ENCODE measurements at places on chromosomes 5 and 9.

GRCh38 chr9:114284316-114285060, 38.4 kb upstream of the ORM1 start:
- DNase-seq = no peak

DNA sequence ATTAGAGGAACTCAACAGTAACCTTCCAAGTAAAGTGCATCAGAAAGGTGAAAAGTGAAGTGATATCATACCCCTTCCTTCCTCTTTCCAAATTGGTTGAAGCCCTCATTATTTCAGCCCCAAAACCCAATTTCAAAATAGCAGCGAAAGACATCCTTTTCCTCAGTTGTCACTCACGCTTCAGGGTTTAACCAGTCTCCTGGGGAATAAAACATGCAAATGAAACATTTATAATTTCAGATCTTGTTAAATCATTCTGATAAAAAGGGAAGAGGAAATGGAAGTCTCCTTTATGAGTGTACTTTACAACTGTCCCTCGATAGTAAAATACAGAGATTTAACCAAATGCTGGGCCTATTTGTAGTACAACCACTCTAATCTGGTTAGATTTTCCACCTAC, 22.5 kb downstream of the TRPM6 start:
- DNase-seq = no peak

DNA sequence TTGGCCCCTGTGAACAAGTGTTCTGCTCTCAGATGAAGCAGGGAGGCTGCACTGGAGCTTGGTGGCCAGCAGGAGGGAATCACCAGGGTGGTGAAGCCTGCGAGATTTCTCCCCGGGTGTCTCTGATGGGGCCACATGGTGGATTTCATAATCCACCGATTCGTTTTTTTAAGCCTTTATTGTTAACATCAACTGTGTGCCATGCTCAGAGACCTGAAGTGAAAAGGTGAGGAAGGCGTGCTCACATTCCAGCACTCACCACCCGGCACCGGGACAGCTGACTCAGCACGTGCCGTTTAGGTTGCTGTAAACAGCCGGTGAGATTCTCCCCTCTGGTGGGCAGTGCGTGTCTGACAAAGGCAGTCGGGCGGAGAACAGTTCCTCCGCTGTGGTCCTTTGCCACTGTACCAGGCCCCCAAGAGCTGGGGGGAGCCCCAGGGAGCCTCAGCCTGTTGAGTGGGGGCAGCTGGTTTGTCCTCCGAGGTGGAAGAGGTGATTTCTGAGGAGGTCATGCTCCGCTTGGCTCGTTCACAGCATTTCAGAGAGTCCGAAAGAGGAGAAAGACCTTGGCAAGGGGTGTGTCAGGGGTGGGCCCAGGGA, 12.7 kb upstream of the AHRR start:
- DNase-seq = no peak

DNA sequence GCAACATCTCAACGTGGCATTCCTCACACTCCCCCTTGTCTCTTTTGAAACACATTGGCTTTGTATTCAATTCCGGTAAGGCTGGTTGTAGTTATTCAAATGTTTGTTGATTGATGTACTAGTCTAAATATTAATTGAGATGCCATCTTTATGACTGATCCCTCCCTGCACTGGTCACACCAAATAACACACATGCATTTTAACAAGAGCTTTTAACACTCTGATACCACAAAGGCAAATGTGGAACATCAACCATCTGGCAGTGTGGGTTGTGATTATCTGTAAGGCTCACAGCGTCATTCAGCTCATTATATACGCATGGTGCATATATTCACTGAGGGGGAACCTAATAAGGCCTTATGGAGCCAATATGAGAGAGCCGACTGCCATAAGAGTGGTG, 305.0 kb downstream of the TENT4A start:
- DNase-seq = no peak

- no peak for DNase-seq
Observed at GRCh38 chr9:133739408-133740280, 1.5 kb upstream of the SARDH start.

GRCh38 chr9:95508968-95509850, 7.6 kb downstream of the PTCH1 start:
- DNase-seq = no peak

DNA sequence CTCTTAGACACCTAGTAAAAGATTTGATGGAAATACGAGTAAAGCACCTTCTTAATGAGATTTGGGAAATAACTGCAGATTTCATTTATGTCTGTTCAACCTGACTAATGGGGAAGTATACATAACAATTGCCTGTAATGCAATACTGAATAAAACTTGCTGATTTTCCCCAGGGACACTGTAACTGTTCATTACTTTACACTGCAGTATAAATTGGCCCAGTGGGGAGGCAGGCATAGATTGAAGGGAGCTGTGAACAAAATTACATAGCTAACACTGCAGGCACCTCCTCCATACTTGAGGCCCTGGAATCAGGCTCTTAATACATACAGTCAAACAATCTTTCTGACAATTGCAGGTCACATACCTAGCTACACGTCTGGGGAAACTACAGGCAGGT, 216.2 kb downstream of the PTPRD start:
- no peak for DNase-seq

DNA sequence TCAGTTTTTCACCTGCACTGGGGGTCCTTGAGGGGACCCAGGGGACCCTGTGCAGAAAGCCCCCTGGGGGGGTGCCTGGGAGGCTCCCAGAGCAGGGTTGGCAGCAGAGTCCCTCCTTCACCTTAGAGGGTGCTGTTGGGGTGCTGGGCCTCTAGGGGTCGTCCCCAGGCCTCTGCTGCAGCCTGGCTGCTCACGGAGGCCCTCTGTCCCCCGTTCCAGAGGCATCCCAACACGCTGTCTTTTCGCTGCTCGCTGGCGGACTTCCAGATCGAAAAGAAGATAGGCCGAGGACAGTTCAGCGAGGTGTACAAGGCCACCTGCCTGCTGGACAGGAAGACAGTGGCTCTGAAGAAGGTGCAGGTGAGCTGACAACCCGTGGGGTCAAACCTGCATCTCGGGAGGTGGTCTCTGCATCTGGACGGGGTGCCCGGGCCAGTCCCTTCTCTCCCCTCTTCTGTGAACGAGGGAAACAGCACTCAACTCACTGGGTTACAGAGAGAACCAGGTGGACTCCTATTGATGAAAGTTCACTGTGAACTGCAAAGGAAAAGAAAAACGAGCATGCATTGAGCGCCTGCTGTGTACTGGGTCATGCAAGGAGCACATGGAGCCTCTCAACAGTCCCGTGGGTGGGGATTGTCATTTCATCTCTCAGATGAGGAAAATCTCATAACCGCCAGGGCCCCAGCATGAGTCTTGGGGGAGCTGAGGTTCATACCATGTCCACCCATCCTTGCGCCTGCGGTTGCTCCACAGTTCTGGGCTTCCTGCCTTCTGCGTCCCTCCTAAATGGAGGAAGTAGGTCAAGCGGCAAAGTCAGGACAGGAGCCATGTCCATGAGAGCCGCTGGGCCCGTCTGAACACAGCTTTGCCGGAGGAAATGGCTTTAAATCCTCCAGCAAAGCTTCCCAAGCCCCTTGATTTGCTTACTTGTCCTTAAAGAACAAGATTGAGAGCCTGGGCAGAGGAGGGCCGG, 54.8 kb downstream of the NEK6 start:
- no peak for DNase-seq

DNA sequence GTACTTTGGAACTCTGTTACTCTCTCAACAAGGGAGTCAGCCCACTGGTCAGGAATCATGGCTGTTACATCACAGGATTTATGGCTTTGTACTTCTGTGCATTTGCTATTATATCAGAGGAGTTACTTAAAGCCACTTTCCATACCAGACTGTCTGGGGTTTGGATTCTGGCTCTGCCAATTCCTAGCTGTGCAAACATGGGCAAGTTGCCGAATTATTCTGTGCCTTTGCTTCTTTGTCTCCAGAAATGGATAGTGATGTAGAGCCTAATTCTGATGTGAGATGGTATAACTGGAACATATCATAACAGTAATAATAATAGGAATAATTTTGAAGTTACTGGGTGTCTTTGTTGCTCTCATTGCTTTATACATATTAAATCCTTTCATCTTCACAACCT, 1047.3 kb upstream of the SEMA6A start:
- DNase-seq = no peak

- no peak for DNase-seq
Observed at GRCh38 chr9:75695921-75696320, 194.6 kb upstream of the PCSK5 start.

DNA sequence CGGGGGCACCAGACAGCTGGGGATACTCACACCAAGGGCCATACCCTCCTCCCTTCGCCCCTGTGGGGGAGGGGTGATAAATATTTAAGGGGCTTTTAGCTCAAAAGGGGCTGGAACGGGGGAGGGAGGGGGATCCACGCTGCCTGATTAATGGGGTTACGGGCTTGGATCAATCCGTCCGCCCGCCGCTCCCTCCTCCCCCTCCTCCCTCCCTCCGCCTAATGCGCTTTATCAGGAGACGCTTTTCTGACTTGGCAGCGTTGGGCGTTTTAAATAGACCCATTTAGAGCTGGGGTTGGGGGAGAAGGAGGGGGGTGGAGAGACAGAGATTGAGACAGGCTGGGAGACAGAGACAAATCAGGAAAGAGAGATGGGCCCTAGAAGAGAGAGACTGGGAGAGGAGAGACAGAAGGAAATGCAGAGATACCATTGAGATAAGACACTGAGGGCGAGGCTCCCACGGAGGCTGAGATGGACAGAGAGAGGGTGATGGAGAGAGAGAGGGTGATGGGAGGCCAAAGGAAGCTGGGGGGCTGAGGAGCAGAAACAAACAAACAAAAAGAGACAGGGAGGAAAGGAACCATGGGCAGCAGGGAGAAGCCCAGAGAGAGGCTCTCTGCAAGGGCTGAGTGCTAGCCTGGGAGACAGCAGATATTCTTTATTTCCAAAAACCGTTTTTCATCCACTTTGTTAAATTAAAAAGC, 10.3 kb downstream of the CNTFR start:
- no peak for DNase-seq

GRCh38 chr9:35806101-35806500, 6.0 kb downstream of the SPAG8 start:
- no peak for DNase-seq

- no peak for DNase-seq
Observed at GRCh38 chr5:82813861-82814260, 263.3 kb downstream of the TMEM167A start.

DNA sequence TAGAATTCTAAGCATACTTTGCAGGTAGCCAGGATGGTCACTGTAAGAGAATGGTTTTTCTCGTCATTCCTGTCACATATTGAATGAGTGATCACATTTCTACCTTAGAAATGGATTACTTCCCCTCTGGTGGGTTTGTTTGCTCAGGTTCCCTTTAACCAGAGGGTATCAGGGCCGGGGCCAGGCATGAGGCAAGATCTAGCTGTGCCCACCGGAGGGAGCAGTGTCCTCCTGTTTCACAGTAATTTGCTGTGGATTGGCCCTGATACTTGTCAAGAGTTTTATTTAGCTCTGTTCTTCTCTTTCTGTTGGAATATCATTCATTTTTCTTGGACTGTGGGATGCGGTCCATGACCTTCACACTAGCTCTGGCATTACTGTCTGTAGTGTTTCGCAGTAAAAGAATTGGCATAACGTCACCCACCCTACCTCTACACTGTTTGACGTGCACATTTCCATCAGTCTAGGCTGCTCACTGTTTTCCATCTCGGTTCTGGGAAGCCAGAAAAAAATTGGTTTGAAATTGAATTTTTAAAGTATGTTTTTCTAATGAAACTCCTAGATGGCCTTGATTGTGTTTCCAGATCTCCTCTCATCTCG, 42.4 kb upstream of the ZBED3 start:
- peak; percentile 4 for DNase-seq

DNA sequence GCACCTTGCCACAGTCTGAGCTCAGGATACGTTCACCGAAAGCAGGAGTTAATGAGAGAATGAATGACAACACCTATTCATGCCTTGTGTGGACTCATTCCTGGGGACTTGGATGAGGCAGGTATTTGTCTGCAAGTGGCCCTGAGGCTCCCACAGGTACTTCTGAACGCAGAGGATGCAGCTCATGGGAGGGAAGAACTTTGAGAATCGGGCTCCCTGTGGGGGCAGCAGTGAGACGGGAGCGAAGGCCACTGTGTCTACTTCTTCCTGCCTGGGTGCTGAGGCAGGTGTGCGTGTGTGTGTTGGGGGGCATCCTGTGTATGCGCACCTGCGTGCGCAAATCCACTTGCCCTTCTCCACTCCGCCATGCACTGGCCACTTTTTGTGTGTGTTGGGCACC, 42.2 kb downstream of the PTPN3 start:
- DNase-seq = no peak

GRCh38 chr5:54537725-54538124, 20.2 kb downstream of the SNX18 start:
- DNase-seq = no peak

DNA sequence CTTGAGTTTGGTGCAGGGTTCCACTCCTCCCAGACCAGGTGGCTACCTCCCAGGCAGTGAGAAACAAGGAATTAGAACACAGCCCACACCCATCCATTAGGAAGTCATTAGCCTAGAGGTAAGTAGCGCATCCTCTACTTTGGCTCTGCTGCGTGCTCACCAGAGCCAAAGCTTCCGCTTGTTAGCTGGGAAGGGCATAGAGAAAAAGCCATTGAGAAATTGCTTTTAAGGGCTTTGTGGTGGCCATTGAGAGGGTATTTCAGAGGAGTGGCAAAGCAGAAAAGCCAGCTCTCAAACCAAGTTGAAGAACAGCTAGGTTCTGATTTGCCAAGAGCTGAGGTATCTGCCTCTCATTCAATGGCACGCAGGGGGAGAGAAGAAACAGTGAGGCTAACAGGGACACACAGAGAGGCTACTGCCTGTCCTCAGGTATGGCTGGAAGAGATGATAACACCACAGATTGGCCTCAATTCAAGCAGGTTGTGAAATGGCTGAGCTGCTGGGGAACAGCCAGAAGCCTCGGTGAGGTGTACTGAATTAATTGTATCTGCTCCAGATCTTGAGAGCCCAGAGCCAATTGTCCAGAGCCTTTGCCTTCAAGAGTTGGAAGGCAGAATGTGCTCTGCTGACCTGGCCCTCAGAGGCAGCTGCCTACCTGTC, 119.4 kb downstream of the NTRK2 start:
- DNase-seq = no peak

GRCh38 chr5:115388240-115388639, 91.8 kb upstream of the CCDC112 start:
- DNase-seq = no peak

DNA sequence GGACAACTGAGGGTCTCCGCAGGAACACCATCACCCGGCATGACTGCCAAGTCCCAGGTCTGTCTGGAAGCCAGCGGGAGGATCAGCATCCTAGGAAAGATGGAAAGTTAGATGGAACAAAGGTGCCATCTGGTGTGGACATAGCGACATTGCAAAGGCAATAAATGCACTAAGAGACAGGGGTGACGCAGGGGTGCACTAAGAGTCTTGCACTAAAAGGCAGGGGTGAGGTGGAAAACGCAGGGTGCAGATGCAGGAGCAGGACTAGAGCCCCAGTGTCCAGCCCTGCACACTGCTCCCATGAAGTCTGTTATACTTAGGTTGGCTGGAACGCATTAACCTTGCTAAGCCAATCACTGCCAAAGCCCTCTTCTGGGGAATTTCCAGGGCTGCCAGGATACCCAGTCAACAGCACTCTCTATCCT, 15.5 kb downstream of the ATOX1 start:
- DNase-seq = no peak

DNA sequence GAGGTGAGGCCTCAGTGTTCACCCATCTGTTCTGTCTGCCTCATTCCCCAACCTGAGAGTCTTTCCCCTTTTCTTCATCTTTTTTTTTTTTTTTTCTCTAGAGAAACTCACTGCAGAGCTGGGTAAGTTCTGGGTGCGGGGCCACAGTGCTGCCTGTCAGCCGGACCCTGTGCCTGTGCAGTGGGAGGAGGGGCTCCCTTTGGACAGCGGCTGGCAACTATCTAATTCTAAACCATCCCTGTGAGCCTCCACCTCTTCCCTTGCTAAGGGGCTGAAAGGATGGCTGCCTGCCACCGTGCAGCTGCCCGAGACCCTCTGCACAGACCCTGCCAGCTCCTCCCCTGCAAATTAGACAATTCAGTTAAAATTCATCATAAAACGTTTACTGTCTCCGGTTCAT, 14.1 kb downstream of the BTNL9 start:
- no peak for DNase-seq

Measured in stimulated activated CD4-positive, alpha-beta T cell treated with anti-CD3 and anti-CD28 coated beads, Interleukin-4, amount 100 ng/mL, for 48 hours (primary cell).